ENCODE measurements at places on chromosomes 3 and 15.

DNA sequence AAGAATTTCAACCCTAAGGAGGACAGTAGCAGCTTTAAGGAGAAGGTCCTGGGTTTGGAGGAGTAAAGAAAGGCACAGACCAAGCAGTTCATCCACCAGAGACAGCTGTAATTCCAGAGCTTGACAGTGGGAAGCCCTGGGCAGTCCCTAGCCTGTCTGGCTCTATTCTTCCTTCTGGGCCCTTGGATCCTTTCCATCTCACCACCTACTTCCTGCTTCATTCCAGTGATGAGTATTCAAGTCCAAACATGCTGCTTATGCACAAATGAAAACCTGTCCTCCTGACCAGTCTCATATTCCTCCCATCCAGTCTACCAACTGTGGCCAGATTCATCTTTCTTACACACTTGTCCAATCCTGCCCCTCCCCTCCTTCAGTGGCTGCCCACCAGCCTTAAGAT lies 171.4 kb downstream of the CNTN3 start:
- DNase-seq, result no peak

- DNase-seq, result no peak
Observed at GRCh38 chr15:66675446-66675845, 26.6 kb upstream of the SMAD6 start.

GRCh38 chr3:25419251-25419650 lies 8.8 kb upstream of the RARB start:
- no peak for DNase-seq

DNA sequence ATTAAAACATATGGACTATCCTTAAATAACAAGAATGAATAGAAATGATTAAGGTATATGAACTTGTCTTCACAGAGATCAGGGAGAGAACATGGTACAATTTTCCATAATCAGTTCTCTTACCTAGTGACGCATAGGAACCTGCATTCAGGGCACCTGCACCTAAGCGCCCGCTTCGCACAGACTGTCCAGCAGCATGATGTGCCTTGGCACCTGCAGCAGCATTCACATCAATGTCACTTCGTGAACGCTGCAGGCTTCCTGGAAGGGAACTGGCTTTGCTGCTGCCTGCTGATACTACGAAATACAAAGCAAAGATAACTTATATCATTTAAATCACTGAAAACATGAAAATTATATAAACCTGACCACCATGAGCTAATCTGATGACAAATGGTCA lies 115.2 kb downstream of the CLASP2 start:
- DNase-seq, result no peak

GRCh38 chr3:10926256-10926810 lies 66.2 kb upstream of the SLC6A1 start:
- DNase-seq, result no peak

GRCh38 chr15:51884517-51885236 lies 55.2 kb downstream of the TMOD3 start:
- no peak for DNase-seq

DNA sequence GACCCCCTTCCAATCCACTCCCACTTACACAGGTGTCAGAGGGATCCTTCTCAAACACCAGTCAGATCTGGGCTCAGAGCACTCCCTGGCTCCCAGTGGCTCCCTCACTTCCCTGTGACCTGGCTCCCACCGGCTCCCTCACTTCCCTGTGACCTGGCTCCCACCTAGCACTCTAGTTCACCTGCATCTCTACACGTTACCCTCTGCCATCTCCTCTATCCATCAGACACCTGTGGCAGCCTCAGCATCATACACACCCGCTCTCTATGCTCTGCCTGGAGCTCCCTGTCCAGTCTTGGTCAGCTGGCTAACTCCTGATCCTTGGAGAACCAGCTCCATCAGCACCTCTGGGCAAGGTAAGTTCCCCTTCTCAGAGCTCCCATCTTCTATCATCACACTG lies 5.6 kb downstream of the RPP25 start:
- no peak for DNase-seq

GRCh38 chr3:18667552-18667951 lies 242.4 kb upstream of the SATB1 start:
- no peak for DNase-seq

DNA sequence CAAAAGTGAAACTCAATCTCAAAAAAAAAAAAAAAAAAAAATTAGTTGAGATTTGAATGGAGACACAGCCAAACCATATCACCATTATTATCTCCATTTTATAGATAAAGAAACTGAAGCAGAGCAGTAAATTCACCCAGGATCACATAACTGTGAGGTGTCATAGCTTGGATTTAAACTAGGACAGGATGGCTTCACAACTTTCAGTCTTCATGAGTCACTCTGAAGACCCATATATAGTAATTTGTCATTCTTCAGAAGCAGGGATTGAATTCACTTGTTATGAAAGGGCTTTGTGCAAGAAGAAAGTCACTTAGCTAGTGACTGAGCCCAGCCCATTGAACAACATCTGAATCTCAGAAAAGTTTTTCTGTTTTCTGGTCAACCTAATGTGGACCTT lies 60.5 kb upstream of the LRIG1 start:
- DNase-seq, result no peak

DNA sequence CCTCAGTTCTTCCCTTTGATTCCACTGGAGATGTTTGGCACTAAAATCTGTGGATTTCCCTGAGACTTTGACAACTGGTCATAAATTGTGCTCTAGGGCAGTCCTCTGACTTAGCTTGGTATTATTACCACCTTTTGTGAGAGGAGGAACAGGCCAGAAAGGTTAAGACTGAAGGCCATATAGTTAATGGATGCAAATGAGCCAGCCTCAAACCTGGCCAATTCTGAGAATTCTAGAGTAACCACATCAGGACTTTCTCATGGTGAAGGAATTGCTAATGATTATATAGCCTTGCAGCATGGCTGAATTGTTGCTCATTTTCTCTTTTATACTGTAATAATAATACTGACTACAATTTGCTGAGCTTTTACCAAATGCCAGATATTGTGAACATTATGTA lies 162.5 kb downstream of the CADPS start:
- DNase-seq, result no peak

DNA sequence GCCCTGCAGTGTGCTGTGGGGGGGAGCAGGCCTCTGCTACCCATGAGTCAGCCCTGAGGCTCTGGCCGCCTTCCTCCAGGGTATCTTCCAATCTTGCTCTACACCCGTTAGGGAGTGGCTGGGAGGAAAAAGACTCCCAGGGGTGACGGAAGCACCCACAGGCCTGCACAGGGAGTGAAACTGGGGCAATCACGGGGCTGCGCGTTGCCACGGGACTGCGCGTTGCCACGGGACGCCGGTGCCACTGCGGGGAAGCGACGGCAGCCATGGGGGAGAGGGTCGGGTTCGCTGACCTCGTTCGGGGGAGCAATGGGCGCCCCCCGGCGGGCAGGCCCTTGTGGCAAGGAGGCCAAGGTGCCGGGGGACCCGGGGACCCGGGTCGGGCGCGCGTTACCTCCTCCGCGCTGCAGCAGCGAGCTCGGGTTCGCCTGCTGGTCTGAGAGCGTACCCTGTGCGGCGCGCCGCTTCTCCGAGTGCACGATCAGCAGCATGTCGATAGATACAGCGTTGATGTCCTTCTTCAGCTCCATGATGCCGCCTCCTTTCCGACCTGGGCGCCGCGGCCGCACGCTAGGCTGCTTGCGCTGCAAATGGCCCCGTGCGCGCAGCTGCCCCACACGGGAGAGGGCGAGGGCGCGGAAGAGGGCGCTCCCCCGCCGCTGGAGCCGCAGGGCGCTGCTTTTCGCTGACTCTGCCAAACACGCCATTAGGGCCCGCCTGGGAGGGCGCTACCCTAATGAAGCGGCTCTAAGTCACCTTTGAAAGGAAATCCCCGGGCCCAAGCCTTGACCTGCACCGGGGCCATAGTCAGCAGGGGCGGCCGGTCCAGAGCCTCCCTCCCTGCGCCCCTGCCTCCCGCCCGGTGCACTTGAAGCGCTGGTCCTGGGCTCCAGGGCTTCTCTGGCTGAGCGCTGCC lies at the start of gene KY:
Gene KY (minus strand): TSS at position 592 of the 916 bp plus-strand sequence. CDS start 62 bp downstream, at position 530.
- no peak for DNase-seq

- no peak for DNase-seq
Observed at GRCh38 chr3:116188231-116188785, 257.0 kb downstream of the LSAMP start.

GRCh38 chr3:9649791-9650521 lies 651 bp downstream of the MTMR14 start:
- no peak for DNase-seq

- no peak for DNase-seq
Observed at GRCh38 chr3:10334459-10334858, 13.5 kb upstream of the SEC13 start.

DNA sequence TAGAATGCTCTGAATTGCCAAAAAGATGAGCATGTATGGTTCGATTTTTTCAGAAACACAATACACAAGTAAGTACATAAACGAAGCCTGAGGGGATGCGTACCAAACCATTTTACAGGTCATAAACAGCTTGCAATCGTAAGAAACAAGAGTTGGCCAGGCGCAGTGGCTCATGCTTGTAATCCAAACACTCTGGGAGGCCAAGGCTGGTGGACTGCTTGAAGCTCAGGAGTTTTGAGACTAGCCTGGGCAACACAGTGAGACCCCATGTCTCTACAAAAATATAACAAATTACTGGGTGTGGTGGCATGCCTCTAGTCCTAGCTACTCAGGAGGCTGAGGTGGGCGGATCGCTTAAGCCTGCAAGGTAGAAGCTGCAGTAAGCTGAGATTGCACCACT lies 13.4 kb downstream of the TRA2B start:
- DNase-seq, result no peak

DNA sequence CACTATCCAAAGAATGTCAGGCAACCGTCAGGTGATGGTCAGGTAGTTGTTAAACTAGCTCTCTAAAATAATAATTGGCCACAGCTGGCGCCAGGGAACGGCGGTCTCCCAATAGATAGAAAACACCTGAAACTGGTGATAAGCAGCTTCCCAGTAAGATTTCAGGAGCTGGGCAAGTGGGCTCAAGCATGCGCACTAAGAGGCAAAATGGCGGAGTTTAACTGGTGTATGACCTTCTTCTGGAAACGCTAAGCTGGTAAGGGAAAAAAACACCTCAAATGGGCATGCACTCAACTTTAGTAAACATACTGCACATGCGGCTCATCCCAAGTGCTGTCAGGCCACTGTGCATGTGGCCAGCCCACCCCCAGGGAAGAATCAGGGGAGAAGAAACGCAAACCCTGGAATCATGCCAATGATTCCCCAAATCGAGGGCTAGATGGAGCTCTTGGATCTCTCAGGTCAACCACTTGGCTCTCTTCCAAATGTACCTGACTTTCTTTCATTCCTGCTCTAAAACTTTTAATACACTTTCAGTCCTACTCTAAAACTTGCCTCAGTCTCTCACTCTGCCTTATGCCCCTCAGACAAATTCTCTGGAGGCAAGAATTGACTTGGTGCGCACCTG lies 195.0 kb downstream of the ZNF621 start:
- no peak for DNase-seq

GRCh38 chr3:41575724-41576123 lies 376.4 kb downstream of the CTNNB1 start:
- no peak for DNase-seq

- DNase-seq, result no peak
Observed at GRCh38 chr3:99918715-99919114, 101.1 kb downstream of the CMSS1 start.

DNA sequence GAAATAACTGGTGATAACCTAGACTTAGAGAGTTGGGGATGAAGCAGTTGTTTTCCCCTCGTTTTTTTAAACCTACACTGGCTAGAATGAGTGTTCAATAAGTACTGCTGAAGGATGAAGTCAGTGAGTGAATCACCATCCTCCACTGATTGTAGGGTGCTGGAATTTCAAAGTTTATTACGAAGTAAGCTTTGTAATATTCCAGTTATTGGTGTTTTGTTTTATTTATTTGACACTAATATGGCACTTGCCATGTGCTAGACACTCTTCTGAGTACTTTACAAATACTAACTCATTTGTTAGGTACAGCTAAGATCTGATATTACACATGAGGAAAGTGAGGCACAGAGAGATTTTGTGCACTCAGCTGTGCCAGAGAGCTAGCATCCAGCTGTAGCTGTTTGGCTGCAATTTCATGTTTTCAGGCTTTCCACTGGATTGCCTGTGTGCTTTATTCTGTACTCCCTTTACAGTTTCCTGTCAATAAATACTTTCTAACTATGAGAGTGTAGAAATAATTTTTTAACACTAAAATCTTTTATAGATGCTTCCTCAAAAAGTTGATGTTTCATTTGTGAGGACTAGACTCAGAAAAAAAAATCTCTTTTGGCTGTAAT lies 5.8 kb downstream of the MAP2K5 start:
- no peak for DNase-seq

GRCh38 chr3:189233225-189233858 lies 61.6 kb downstream of the TPRG1 start:
- peak; percentile 23 for DNase-seq

DNA sequence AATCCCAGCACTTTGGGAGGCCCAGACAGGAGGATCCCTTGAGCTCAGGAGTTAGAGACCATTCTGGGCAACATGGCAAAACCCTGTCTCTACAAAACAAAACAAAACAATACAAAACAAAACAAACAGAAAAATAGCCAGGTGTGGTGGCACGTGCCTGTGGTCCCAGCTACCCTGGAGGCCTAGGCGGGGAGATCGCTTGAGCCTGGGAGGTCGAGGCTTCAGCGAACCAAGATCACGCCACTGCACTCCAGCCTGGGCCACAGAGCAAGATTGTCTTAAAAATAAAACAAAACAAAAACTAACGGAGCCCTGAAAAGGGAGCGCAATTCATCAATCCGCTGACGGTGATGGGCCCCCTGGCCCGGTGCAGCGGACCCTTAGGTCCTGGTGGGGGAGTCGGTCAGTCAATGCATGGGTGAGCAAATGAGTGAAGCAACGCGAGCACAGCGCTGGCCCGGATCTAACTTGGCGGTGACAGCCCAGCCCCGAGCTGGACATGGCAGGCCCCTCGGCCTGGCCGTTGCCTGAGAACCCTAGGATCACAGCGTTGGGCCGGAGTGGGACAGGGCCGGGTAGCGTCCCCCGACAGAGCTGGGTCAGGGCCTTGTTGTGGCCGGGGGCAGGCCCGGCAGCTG lies 52.4 kb upstream of the BLM start:
- no peak for DNase-seq
